ENCODE measurements at places on chromosomes 7 and 10. TPM values are rescaled to one million over a fixed set of nuclear protein-coding genes. Genes with fewer than 3 reads are reported as not detected.

DNA sequence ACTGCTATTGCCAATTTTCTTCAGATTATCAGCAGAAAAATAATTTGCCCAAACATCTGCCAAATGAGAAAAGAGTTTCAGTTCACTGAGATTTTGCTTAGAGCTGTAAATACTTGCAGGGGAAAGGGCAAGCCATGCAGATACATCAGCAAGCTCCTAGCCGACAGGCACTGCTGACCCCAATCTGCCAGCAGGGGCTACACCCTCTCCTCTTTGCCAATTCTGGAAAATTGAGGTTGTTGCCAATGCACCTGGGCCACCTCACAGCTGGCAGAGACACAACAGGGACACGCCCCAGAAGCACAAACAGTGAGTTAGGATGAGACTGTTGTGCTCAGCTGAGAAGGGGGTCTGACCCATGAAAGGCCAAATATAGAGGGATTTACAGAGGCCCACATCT, 129.5 kb upstream of the MYO3A start:
- DNase-seq, result no peak

DNA sequence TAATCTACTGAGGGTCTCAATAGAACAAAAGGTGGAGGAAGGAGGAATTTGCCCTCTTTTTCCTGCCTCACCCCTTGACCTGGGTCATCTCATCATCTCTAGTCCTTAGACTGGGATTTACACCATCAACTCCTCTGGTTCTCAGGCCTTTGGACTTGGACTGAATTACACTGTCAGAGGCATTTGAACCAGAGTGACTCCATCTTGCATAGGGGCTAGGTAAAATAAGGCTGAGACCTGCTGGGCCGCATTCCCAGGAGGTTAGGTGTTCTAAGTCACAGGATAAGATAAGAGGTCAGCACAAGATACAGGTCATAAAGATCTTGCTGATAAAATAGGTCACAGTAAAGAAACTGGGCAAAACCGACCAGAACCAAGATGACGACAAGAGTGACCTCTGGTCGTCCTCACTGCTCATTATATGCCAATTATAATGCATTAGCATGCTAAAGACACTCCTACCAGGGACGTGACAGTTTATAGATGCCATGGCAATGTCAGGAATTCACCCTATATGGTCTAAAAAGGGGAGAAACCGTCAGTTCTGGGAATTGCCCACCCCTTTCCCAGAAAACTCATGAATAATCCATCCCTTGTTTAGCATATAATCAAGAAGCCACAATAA, 84.0 kb downstream of the C1GALT1 start:
- DNase-seq, result no peak

DNA sequence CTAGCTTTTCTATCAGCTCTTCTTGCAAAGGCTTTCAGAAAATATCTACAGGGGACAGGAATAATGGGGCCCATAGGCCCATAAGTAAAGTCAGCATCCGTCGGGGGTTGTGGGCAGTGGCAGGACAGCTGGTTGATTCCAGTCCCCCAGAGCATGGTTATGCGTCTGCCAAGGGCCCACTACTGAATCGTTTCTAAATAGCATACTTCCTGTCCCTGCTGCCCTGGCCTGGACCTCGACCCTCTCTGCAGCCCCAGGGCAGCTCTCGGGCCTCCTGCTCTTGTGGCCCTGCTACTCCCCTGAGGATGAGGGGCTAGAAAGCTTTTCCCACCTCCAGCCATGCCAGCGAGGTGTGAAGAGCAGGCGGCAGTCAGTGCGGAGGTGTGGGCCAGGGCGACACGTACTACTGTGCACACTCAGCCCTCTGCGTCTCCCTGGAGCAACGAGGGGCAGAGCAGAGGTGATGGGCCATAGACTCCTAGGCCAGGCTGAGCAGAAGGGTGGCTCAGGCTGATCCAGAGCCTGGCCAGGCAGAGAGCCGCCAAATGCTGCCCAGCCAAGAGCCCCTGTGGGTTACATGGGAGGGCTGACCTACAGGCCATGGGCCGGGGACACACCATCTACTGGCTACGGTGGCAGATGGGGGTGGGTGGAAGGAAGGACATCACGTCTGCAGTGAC, 4.7 kb upstream of the OPN4 start:
- DNase-seq, result no peak

- DNase-seq, result no peak
Observed at GRCh38 chr7:106747804-106748203, 86.8 kb upstream of the CCDC71L start.

DNA sequence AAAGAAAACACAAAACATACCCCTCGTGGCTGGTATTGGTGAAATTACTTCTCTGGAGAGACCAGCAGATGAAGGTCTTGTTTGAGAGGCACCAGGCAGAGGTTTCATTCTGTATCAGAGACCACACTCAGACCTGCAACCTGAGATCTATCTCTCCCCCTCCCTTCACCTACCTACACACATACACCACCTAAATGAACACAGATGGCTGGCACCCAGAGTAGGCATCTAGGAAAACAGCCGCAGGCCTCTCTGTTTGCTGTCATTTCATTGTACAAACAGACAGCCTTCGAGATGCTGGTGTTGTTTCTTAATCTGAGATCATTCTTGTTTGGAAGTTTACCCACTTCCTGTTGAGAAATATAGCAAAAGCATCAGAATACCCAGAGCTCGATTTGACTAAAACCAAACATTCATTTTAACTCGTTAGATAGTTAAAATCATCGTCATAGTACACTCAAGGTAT, 173.9 kb upstream of the SLC25A13 start:
- no peak for DNase-seq

- no peak for DNase-seq
Observed at GRCh38 chr7:137407078-137407477, 63.5 kb upstream of the PTN start.

- peak; percentile 78 for DNase-seq
Observed at GRCh38 chr10:89391907-89392756, at the start of gene IFIT1. TSS of gene IFIT1 (plus strand) at chr10:89392623. CDS start at chr10:89392713, 90 bp downstream.

- DNase-seq, result no peak
Observed at GRCh38 chr7:124020060-124020459, 12.8 kb downstream of the TMEM229A start.

GRCh38 chr10:42952349-42952748, 124.5 kb upstream of the RET start:
- peak; percentile 4 for DNase-seq

The SERPINE1 gene
- polyA plus RNA-seq, result 741 TPM

The AGMO gene
- not detected for polyA plus RNA-seq

The MALRD1 gene
- not detected for polyA plus RNA-seq

DNA sequence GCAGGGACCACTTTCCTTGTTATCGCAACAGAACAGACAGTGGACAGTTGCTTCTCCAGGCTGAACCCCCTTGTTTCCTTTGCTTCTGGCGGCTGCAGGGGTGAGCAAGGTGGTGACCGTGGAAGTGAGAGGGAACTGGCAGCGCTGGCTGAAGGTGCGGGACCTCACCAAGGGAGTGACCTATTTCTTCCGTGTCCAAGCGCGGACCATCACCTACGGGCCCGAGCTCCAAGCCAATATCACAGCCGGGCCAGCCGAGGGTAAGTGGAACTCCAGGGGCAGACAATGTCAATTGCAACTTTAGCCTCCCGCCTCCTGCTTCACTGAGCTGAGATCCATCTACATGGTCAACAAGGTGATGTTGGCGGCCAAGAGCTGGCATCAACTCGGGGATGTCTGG, 462.1 kb upstream of the FOXK1 start:
- no peak for DNase-seq

DNA sequence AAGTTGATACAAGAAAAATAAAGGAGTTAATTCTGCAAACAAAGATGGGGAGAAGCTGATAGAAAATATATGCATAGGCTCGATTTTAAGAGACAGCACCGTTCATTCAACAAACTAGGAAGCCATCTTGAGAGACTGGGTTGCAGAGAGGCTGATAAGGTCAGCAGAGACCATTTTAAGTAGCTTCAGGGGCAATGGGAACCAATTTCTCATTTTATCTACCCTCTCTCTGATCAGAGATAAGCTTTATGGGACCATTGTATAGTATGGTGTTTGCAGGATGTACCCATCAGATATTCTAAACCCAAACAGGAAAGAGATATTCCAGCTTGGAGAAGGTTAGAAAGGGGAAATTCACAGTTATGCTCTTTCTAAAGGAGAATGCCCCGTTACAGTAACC, 499.5 kb downstream of the SORCS3 start:
- no peak for DNase-seq

DNA sequence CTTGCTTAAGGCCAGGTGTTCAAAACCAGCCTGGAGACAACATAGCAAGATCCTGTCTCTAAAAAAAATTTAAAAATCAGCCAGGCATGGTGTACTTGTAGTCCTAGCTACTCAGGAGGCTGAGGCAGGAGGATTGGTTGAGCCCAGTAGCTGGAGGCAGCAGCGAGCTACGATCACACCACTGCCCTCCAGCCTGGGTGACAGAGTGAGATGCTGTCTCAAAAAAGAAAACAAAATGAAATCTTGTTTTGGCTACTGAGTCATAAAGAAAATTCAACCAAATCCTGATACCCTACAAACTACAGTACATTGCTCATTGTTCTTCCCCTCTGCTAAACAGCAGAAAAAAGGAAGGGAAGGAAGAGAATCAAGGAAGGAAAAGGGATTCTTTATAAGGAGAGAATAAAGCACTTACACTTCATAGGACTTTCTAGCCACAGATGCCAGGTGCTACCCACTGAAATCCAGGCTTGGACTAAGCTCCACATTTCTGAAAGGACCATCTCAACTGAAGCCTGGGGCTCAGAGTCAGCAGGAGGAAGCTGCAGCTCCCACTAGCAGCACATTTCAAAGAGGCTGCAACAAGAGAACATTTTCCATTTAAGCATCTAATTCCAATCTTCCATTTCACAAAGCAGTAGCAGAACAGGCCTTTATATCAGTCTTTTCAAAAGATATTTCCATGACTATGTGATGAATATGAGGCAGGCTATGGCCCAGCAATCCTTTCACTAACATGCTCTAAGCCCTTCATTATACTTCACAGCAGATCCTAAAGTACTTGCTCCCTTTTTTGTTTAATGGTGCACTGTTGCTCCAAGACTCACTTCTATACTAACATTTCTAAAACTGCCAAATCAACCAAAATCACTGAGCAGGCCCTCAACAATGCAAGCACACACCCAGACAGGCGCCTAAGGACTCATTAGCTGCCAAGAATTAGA, 13.5 kb downstream of the TNPO3 start:
- no peak for DNase-seq

- DNase-seq, result peak; percentile 27
Observed at GRCh38 chr7:35334506-35334905, 80.6 kb upstream of the TBX20 start.

The HKDC1 gene
- 0.26 TPM for polyA plus RNA-seq

DNA sequence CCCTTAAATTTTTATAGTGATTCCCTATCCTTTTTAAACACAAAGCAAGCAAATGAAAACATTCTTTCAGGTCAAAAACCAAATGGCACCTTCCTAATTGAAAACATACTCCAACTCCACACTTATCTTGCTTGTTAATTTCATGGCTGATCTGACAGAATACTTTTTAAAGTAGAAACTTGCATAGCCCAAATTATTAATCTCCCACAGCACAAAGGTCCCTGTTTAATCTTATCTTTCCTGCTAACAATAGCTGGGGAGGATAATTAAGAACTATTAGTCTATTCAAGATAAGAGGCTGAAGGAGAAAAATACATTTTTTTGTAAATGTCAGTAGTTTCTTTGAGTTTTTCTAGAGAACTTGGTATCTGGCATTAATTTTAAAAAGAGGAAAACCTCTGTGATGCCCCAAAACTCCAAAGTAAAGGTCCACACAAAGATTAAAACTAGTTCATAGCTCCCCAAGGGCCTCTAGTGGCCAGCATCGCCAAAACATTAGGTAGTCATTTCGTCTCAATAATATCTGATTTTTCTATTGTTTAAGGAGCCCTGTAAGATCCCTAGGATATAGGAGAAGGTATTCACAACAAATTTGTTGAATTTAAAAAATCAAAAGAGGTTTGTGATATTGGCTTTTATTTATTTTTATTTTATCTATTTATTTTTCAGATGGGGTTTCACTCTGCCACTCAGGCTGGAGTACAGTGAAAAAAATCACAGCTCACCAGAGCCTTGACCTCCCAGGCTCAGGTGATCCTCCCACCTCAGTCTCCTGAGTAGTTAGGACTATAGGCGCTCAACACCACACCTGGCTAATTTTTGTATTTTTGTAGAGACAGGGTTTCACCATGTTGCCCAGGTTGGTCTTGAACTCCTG, 14.7 kb downstream of the CDNF start:
- peak; percentile 12 for DNase-seq

DNA sequence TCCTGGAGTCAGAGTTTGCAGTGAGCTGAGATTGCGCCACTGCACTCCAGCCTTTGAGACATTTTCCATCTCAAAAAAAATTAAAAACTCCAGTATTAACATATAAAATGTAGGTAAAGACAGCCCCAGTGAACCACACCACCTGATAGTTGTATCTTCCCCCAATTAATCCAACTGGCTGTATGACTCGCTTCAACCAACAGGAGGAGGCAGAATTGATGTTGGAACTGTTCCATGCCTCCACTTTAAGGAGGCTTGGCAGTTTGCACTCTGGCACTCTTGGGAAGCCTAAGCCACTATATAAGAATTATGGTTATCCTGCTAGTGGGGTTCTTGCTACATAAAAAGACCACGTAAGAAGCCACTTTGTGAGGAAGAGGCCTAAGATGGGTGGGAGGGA, 72.7 kb downstream of the STK17A start:
- no peak for DNase-seq

The C10orf95 gene
- polyA plus RNA-seq, result 1.2 TPM

DNA sequence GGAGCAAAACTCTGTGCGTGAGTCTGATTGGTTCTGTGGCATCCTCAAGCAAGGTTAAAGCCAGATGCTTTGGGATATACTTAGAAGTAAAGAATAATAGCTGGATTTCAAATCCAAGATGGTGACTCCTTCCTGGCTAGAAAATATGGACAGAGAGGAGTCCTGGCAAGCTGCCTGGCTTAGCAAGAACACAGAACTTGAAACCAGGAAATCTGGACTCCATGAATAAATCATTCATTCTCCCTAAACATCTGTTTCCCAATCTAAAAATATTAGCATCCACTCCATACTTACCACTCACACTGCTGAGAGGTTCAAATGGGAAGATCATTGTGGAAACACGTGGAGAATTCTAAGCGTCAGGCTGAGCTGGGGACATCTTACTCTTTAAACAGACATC, 1074.1 kb upstream of the AUTS2 start:
- no peak for DNase-seq

- no peak for DNase-seq
Observed at GRCh38 chr10:70293169-70293843, 9.5 kb upstream of the NPFFR1 start.

DNA sequence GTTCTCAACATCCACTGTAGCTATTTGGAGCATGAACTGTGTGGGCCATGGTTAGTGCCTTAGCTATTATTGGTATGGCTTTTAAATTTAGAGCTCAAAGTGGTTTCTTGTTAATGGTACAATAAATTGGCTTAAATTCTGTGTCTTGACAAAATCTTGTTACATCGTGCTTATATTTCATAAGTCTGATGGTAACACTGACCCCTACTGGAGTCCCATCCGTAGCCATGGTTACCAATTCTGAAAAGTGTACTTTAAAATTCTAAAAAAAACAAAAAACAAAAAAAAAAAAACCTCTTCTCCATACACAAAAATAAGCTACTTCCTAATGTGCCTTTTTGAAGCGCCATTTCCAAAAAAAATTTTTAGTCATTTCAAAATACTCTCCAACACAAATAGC, 6.4 kb upstream of the RPP30 start:
- no peak for DNase-seq

- DNase-seq, result peak; percentile 97
Observed at GRCh38 chr7:36659172-36659516, 65.2 kb downstream of the AOAH start.
